Stimulated activated CD8-positive, alpha-beta memory T cell treated with anti-CD3 and anti-CD28 coated beads, Interleukin-7, amount 100 ng/mL, for 4 hours (primary cell): ENCODE measurements at places on chromosomes 4 and X.

GRCh38 chrX:81082649-81083048 is 119.1 kb downstream of the HMGN5 start:
- no peak for DNase-seq

DNA sequence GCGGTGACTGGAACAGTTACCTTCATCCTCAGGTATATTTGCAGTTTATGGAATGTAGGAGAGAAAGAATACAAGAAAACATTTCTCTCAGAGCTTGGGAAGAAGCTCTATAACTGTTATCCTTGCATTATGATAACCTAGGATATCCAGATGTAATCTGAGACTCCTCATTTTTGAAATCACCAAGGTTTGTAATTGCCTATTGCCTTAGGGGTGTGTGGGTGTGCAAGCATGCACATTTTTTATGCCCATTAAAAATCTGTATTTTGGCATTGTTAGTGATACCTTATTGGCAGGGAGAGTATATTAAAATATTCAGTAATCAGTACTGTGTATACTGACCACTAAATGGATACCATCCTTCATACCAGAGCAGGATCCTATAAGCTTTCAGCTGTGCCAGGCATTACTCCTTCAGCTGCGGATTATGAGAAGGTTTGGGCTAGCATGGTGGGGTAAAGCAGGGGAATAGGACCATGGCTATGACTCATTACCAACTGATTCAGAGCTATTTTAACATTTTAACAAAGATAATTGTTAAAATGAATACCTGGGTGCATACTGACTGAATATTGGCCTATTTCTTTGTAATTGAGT is 8.3 kb downstream of the SEC24B start:
- DNase-seq: no peak

DNA sequence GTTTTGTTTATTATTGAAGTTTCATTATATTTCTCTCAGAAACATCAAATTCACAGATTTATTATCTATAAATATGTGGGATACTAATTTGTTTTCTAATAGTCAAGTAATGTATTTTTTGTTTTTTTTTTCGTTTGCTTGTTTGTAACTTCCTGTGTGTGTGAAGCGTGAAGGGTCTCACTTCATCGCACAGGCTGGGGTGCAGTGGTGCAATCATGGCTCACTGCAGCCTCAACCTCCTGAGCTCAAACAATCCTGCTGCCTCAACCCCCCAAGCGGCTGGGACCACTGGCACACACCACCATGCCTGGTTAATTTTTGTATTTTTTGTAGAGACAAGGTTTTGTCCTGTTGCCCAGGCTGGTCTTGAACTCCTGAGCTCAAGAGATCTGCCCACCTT is 55.1 kb downstream of the SH3RF1 start:
- no peak for DNase-seq

- DNase-seq: no peak
Measured at GRCh38 chrX:151177141-151178027, 1.0 kb downstream of the GPR50 start.

DNA sequence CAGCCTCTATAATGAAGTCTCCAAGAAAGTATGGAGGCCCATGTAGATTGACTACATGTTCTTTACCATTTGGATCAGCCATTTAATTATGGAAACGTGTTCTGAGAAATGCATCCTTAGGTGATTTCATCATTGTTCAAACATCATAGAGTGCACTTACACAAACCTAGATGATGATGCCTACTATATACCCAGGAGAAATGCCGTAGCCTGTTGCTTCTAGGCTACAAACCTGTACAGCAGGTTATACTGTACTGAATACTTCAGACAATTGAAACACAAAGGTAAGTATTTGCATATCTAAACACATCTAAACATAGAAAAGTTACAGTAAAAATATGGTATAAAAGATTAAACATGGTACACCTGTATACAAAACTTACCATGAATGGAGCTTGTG is 186.5 kb upstream of the FSTL5 start:
- no peak for DNase-seq

DNA sequence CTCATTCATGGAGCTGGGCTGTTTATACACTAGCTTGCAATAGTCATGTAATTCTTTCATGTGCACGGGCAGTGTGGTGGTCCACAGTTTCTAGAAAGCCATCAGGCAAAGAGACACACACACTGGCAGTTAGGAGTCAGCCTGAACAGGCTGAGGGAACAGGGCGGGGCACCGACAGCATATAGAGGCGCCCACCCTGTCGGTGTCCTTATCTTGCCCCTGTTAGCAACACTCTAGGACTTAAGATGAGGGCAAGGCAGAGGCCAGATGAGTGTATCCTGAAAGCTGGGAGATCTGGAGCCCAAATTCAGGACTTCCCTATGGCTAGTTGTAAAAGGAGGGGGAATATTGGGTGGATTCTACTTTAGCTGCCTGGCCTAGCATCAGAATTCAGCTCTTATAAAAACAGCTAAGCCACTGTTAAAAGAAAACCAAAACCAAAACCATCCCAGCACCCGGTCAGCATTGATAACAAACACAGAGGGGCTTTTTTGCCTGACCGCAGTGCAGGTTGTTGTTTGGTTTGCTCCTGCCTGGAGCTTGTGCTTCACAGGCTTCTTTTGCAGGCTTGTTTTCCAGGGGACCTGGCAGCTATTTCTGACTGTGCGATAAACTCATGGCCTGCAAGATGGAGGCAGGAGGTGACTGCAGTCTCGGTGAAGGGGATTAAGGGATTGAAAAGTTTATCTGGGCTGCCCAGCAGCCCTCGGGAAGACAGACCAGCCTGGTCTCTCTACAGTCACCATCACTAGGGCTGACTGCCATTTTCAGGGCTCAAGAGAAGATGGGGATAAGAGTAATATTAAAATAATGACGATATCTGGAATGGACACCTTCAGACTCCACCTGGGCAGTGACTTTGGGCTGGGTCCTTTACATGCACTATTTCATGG is 638.9 kb downstream of the MID1IP1 start:
- DNase-seq: no peak

DNA sequence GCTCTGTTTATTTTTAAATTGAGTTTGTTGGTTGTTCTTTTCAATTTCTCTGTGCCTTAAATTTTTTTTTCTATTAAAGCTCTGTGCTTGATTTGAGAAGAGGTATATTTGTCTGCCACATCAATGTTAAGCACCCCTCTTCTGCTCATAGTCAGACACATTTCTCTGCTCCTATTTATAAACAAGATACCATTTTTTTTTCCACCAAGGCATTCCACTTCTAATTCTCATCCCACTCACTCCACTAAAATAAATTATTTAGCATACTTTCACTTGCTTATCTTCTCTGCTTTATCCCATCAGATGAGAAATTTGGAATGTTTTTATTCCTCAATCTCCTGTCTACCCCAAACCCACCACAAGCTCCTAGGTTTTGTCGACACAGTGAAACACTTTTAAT is 127.0 kb upstream of the PDE5A start:
- no peak for DNase-seq

- DNase-seq: no peak
Measured at GRCh38 chrX:140712413-140713173, 3.0 kb downstream of the LINC00632 start.

- no peak for DNase-seq
Measured at GRCh38 chr4:43332052-43332425, 439.5 kb downstream of the GRXCR1 start.

DNA sequence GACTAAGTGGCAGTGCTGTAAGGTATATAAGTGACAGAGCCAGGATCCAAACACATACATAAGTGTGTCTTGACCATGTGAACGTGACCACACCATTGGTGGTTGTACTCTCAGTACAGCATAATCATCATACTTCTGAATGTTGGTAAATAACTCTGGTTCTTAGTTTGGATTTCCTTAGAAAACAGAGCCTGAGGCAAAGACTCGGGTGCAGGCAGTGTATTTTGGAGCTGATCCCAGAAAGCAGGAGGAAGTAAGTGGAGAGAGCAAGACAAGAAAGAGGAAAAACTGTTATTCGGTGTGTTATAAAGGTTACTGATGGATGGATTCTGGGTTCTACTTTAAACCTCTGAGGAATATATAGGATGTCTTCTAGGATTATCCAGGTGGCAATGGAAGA is 127.9 kb downstream of the SLC39A8 start:
- DNase-seq: no peak

DNA sequence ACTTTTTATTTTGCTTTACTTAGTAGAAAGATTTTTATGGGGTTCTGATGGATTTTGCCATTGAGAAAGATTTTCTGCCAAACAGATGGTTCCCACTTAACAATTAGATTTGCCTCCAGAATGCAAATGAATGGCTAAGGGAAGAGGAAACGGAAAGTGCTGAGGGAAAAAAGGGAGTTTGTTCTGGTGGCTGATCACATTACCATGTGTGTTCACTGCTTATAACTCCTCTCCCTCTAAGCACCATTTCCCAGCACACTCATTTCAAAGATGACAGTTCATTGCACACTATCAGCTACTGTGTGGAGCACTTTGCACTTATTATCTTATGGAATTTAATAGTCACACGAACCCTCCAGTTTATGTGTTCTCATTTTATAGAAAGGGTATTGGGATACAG is 68.0 kb upstream of the GRID2 start:
- no peak for DNase-seq

DNA sequence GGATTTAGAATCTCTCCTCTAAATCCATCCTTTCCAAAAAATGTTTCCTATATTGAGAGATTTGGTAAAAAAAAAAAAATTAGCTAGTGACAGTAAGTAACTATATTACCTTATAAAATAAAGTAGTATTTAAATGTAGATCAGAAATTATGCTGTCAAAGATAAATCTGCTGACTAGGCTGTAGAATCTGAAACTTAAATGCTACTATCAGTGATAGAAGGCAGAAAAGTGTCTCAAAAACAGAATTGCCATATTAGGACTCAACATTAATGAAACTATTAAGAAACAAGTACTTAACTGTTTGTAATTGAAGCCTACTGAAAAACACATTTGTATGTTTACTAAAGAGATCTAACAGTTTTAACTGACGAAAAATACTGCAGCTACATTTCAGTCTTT is 8.3 kb downstream of the TAF9B start:
- DNase-seq: no peak

- no peak for DNase-seq
Measured at GRCh38 chr4:167111622-167112021, 122.7 kb downstream of the SPOCK3 start.

DNA sequence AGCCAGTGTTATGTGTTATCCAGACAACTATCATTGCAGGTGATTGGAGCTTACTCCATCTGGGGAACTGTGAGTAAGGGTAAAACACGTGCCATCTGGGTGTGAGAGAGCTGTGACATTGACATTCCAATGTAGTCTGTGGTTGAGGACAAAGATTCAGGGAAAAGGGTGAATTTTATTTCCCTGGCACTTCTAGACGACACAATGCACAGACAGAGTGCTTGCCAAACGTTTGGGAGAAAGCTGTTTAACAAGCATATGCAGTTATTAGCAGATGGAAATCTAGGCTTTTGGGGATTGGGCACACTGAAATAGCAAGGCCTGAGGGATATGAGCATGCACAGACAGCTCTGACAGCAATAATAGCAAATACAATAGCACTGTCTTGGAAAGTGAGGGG is 21.3 kb upstream of the CTSO start:
- no peak for DNase-seq

DNA sequence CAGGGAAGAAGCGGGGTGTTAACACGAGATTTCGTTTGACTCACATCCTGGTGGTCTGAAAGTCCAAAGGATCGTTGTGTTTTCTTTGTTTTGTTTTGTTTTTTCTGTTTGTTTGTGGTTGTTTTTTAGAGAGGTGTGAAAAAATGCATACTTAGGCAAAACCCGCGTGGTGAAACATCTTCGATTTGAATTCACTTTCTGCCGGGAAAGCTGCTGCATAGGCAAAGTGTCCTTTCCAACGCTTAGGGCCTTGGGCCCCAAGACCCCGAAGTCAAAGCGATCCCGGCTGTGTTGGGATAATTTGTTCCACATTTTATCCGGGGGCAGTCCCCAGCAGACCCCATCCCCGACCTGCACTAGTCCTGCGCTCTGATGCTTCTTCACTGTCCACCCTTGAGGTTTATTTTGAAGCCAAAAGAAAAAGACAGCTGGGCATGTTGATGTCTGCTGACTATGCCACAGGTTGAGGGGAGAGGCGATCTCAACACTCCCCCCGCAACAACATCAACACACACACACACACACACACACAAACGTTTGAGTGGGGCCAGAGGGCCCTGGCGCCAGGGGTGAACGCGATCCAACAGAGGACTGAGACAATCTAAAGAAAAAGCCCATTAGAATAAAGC is 2.0 kb downstream of the MSX1 start:
- DNase-seq: no peak

GRCh38 chrX:49838374-49838773 is 9.3 kb downstream of the PAGE4 start:
- DNase-seq: no peak

DNA sequence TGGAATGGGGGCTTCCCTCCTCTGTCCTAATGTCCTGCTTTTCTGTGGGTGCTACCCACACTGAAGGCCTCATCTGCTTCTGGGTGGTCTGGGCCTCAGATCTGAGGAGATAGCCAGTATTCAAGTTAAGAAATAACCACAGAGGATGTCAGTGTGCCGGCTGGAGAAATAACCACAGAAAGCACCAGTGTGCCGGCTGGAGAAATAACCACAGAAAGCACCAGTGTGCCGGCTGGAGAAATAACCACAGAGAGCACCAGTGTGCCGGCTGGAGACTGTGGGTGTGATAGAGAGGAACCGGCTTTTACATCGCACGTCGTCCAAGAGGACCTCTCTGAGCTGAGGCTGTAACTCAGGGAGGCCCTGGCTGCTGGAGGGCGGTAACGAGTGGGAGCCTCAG is 65.7 kb upstream of the PSAPL1 start:
- DNase-seq: no peak

GRCh38 chr4:48891028-48891619 is 15.4 kb downstream of the OCIAD2 start:
- no peak for DNase-seq

DNA sequence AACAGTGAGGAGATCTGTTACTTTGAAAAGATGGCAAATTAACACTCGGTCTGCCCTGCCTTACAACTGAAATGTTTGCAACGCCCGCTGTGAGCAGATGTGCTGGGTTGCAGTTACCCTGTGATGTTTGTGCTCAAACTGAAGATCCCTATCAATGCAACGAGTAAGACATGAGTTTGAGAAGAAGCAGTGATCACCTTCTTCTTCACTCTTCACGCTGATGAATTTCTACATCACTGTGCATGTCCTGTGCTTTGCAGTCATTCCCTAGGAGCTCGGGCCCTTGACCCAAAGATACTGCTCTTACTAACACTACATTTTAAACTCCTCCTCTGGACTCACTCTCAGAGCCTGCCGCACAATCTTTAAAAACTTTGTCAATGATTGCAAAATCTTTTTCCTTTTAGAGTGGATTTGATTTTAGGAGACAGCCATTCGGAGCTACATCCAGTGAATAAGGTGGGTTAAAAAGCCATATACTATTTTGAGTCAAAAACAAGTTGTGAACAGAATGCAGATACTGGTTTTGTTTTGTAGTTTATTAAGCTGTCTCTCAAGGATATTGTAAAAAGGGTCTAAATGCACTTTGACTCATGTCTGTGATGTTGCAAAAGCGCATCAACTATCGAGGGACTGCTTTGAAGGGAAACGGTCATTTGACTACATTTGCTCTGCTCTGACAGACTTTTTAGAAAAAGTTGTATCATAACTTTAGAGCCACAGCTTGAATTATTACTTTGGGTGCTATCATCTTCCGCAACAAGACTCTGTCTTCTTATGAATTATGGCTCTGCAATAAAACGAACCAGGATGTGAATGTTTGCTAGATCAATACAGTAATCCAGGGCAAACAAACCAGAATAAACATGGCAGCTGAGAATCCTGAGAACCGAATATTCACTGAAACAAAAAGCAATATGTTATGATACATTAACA is 5.7 kb upstream of the RHOH start:
- no peak for DNase-seq

GRCh38 chrX:131792789-131793462 is 230.2 kb upstream of the STK26 start:
- DNase-seq: peak; percentile 74
